ENCODE measurements at places on chromosomes 16 and 17.

DNA sequence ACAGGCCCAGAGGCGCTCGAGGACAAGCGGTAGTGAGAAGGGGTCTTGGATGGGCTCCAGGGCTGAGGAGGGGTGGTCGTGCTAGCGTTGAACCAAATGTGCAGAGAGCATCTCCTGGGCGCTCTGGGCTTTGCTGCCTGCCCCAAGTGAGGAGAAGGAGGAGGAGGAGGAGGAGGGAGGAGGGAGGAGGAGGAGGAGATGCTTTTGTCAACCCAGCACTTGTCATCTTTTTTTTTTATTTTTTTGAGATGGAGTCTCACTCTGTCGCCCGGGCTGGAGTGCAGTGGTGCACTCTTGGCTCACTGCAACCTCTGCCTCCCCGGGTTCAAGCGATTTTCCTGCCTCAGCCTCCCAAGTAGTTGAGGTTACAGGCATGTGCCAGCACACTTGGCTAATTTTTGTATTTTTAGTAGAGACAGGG, 59.8 kb downstream of the PGS1 start:
- DNase-seq = no peak

DNA sequence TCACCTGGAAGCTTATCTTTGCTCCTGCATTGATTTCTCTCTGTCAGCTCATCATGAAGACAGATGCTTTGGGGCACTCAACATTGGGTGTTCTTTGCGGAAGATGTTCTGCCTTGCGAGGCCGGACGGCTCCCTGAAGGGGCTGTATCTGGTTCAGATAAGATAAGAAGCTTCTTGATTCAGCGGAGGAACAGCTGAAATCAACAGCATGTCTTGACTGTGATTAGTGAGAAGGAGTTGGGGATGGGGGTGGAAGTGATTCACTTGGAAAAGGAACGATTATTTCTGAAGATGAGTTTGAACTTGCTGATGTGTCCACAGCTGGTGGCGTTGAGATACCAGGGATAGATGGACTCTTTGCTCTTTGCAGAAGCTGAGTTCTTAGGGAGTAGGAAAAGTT, 126.9 kb upstream of the WSCD1 start:
- no peak for DNase-seq

DNA sequence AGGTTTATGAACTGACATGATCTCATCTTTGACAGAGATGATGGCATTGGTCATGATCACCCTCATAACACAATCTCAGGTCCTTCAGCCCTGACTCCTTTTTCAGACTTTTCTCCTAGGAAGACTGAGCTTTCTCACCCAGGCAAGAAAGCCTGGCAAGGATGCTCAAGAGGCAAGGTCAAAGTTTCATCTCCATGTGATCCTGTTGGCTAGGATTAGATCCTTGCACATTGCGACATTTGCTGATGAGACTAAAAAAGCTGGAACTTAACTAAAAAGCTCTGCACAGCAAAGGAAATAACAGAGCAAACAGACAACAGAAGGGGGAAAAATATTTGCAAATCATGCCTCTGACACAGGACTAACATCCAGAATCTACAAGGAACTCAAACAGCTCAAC, 444.1 kb upstream of the PSMD7 start:
- DNase-seq = no peak

DNA sequence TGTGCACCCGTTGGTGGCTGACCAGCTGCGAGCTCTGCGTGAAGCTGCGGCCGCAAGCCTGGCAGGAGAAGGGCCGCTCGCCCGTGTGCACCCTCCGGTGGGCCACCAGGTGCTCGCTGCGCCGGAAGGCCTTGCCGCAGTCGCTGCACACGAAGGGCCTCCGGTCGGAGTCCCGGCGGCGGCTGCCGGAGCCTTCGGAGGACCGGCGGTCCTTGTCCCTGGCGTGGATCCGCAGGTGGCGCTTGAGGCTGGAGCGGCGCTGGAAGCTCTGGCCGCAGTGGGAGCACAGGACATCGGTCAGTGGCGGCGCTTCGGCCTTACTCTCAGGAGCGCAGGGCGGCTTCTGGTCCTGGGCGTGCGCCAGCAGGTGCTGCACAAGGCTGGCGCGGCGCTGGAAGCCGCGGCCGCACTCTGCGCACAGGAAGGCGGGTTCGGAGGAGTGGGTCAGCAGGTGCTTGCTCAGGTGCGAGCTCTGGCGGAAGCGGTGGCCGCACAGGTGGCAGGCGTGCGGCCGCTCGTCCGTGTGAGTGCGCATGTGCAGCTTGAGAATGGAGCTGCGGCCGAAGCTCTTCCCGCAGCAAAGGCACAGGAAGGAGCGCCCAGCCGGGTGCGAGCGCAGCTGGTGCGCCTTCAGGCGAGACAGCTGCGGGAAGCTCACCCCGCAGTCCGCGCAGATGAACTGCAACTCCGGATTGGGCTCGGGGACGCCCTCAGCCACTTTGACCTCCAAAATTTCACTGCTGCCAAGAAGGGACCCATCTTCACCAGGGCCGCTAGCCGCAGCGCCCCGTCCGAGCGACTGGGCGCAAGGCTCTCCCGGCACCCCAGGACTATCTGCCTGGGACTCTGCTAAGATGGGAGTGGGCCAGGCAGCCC, 9.1 kb downstream of the ZSCAN10 start:
- no peak for DNase-seq

DNA sequence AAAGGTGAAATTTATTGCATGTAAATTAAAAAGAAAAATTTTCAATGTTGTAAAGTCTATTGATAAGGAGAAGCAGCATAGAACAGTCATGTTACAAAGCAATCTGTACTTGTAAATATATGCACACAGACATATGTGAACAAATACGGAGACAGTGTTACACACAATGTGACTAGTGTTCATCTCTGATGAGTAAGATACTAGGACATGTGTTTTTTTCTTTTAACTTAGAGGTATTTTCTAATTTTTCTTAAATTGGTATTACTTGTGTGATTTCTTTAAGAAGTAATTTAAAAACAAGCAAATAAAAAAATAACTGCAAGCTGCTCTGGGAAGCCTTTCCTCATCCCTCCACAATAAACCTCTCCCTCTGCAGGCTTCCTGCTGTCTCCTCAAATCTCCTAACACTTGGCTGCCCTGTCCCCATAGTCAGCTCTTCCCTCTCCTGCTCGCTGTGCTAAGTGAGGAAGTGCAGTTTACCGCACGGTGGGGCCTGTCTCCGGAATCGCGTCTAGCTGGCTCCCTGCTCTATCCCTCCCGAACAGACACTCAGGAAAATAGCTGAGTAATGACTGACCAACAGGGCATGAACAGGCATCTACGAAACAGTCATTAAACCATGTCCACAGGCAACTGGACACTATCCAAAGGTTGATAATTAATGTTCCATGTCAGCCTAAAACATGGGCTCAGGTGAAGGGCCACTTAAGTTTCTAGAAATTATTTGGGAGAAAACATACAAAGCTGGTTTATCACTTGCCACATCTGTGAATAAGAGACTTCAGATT, 35.9 kb downstream of the CMTM4 start:
- DNase-seq = no peak

- DNase-seq = no peak
Measured at GRCh38 chr17:58325289-58325726, 3.3 kb downstream of the TSPOAP1 start.

DNA sequence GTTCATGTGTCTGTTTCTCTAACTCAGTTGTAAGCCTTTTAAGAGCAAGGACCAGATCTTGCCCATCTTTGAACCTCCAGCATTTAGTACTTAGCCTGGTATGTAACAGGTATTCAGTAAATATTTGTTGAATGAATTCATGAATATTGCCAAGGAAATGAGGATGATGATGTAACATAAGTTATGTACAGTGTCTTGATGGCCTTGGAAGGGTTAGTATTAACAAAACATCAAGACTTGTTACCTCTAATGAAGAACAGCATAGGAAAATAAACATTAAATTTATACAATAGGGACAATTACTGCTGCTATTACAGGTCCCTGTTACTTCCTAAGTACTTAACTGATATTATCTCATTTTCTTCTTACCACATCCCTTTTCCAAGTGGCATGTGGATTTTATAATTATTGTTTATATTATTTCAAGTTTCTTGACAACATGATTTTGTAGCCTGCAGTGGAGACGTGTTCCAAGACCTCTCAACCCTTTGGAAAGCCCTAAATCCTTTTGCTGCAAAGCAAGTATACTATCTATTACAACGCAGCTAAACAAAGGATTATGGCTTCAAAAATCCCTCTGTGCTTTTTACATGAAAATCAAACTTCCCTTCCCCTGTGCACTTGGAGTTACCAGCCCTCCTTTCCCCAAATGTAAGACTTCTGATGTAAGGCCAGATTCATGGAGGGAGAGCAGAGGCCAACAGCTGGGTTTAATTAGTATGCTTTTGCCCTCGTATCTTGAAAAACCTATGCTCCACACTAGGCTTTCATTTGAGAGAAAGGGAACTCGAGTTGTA, 77.4 kb upstream of the SMIM36 start:
- DNase-seq = no peak

DNA sequence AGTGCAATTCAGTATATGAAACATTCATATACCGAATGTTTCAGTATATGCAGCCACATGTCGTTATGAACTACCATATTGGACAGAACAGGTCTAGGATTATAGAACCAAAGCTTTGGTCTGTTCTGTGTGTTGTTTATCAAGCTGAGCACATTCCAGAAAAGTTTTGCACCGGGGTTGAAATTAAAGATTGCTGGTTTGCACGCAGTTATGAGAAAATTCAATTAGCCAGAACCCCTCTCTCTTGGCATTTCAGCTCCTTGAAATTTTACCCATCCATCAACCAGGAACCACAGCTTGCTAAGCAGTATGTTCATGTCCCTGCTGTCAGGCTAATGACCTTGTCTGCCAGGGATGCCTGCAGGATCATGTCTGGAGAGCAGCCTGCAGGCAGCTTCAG, 9.5 kb downstream of the KRT32 start:
- no peak for DNase-seq

- no peak for DNase-seq
Measured at GRCh38 chr17:44394833-44395232, 5.4 kb upstream of the ITGA2B start.

DNA sequence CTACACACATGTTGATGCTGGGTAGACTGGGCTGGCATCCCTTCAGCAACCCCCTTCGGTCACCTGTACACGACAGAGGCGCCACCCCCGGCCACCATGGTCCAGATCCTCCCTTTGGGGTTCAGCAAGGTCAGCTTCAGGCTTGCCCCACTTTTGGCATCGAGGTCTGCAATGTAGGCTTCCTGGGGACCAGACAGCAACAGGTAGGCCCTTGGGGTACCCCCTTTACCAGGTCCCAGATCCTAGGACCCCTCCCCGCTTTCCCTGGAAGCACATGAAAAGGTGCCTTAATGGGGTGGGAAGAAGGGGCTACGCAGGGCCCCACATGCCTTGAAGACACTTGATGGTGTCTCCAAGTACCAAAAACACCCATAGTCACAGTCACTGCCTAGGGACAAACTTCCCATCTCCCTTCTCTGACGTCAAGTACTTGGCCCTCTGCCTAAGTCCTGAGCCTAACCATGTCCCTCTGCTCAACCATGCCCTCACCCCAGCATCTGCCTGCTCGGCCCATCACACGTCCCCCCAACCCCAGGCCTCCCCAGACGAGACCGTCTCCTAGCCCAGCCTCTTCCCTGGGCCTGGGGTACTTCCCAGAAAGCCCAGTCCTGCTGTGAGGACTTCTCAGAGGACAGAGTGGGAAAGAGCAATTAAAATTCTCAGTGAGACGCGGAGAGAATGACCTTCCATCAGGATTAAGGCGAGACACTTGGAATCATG, 12.1 kb downstream of the ACLY start:
- DNase-seq = no peak

DNA sequence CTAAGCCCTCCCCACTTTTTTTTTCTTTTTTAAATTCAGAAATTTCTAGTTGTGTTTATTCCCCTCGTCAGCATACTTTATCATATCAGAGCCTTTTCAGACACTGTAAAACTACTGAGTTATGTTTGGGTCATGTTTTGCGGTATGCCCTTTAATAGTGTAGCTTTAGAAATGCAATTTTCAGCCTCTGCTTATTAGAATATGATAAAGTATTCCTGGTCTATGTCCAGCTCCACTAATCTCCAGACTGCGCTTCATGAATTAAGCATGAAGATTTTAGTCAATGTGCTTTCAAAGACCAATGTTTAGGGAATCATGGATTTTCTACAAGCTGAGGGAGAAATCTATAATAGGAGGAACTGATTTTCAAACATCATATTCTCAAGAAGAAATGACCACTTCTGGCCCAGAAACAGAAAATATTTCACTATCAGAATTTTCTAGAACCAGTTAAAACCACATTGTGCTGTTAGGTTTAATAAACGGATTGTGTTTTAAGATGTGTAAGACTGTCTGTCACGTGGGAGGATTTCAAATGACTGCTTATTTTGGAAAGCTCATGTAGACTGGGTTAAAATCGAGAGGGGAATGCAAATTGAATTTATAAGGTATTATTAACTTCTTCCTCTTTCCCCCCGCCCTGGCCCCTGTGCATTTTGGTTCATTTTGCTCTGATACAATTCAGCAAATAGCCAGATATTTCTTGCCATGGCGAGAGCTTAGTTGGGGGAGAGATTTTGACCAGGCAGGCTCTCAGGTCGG, 498.5 kb downstream of the WWOX start:
- no peak for DNase-seq

DNA sequence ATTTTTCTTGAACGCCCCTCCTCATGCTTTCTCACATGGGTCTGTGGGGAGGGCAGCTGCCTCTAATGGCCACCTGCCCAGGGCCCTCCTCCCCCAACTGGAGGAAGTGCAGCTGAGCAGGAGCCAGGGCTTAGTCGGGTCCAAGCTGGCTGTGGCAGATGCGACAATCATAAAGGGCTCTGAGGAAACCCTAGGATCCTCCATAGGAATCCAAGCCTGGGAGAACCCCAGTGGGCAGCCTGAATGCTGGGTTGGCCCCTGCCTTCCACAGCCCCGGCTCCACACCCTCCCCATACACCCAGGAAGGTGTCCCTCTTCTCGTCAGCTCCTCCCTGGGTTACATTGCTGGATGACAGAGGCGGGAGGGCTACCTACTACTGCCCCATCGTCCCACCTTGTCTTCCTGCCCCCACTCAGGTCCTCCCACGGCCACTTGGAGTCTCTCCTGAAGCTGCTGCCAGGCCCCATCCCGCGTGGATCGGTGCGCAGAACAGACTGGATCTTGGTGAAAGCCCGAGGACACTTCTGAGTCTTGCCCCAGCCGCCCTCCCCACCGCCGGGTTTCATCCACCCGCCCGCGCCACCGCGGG, 15.6 kb upstream of the CBFB start:
- no peak for DNase-seq

GRCh38 chr16:61842666-61843065, 193.6 kb downstream of the CDH8 start:
- no peak for DNase-seq

DNA sequence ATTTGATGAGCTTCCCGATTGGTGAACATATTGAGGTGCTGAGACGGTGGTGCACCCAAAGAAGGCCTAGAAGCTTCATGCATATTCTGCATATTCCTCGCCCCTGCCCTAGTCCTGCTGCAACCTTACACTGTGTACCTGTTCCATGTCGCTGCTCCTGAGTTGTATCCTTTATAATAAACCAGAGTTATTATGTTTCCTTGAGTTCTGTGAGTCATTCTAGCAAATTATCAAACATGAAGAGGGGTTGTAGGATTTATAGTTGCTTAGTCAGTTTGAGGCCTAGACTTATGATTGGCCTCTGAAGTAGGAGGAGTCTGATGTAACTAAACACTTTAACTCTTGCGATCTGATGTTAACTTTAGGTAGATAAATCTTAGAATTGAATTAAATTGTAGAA, 436.8 kb downstream of the CA10 start:
- DNase-seq = no peak

- DNase-seq = peak; percentile 51
Measured at GRCh38 chr16:71883168-71883848, 674 bp downstream of the ZNF821 start.
